Subcutaneous adipose tissue (tissue), 4 donors: ENCODE measurements at places on chromosomes 16 and 17. TPM values are rescaled to one million over a fixed set of nuclear protein-coding genes. Genes with fewer than 3 reads are reported as not detected.

ZNF598 gene
- 15.2 TPM for total RNA-seq

PTX4 gene
- total RNA-seq, result not detected

ANKRD13B gene
- 8.1 TPM for total RNA-seq

ATP2C2 gene
- total RNA-seq, result not detected

IRX6 gene
- 5.2 TPM for total RNA-seq

ZNF821 gene
- total RNA-seq, result 3.6 TPM

SSH2 gene
- 51.8 TPM for total RNA-seq
